Hepatocyte (in vitro differentiated cells): ENCODE measurements at places on chromosomes 6 and 20.

DNA sequence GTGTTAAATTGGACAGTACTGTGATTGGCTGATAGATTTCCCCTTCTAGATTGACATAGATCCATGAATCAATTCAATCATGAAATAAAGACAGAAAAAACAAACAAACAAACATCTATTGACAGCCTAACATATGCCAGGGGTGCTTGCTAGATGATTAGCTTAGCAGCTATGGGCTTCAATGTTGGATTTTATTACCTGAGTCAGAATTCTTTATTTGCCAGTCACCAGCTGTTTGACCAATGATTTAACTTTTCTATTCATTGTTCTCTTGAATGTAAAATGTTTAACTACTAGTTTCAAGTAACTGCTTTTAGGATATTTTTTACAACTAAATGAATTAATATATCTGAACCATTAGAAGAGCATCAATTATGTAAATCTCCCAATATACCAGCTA is 901.3 kb upstream of the CITED2 start:
- DNase-seq, result no peak

DNA sequence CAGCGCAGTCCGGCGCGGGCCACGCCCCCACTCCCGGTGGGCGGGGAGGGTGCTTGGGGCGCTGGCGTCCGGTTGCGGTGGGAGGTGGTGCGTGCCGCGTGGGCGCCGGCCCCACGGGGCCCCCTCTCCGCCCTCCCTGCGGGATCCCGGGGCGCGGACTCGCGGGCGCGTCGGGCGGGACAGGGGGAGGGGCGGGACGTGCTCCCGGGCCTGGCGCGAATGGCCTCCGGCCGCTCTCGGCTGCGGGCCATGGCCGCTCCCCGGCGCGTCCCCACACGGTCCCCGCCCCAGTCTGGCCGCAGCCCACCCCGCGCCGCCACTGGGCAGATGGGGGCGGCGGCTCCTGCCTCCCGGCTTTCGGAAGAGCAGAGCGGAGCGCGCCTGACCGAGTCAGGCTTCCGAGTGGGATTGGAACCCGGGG is 771 bp upstream of the PPP1R3G start:
- peak; percentile 34 for DNase-seq

GRCh38 chr6:98942263-98942803 is 5.4 kb downstream of the FBXL4 start:
- DNase-seq, result no peak

DNA sequence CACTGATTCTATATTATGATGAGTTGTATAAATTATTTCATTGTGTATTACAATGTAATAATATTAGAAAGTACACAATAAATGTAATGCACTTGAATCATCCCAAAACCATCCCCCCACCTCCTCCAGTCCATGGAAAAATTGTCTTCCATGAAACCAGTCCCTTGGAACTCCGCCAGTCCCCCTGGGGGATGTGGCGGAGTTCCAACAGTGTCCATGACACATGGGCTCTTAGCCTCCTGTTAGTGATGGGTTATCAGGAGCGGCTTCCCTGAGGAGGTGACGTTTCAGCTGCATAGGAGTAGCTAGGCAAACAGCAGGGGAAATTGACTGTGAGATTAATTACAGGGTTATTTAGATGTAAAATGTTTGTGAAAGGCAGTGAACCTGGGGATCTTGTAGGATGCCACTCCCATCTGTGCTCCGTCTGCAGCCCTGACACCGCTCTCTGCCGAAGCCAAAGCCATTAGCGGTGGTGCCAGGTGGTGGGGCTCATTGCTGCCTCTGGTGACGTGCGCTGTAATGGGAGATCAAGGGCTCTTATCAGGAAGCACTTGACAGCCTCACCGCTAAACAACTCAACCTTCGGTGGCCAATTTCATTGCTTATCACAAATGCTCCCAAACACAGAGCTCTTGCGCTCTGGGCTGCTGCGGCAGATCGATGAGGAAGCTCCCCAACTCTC is 81.6 kb upstream of the MC3R start:
- no peak for DNase-seq

GRCh38 chr20:43832961-43833360 is 81.7 kb upstream of the TOX2 start:
- no peak for DNase-seq

- no peak for DNase-seq
These were observed 2.1 kb downstream of the SERAC1 start for GRCh38 chr6:158165919-158166416.

GRCh38 chr20:61913423-61914225 is 152.1 kb downstream of the TAF4 start:
- DNase-seq, result no peak

- DNase-seq, result no peak
These were observed 7.7 kb upstream of the CDK5RAP1 start for GRCh38 chr20:33408716-33409654.

- DNase-seq, result peak; percentile 74
These were observed 31.6 kb upstream of the LY86 start for GRCh38 chr6:6556738-6557503.

DNA sequence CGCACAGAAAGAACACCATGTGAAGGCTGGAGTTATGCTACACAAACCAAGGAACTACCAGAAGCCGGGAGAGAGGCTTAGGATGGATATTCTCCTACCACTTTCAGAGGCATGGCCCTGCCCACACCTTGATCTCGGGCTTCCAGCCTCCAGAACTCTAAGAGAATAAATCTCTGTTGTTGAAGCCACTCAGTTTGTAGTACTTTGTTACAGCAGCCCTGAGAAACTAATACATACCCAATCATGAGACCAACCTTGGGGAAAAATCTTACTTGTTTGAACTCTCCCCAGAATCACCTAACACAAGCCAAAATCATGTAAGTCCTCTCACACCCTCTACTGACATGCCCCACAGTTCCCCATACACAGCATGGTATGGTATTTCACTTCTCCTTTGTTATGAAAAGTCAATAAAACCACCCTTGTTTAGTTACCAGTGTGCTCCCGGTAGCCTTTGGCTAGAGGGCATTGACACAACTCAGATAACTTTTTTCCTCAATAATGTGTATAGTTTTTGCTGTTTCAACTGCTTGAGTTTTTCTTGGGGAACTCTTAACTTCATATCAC is 40.7 kb upstream of the SLC2A12 start:
- DNase-seq, result no peak

DNA sequence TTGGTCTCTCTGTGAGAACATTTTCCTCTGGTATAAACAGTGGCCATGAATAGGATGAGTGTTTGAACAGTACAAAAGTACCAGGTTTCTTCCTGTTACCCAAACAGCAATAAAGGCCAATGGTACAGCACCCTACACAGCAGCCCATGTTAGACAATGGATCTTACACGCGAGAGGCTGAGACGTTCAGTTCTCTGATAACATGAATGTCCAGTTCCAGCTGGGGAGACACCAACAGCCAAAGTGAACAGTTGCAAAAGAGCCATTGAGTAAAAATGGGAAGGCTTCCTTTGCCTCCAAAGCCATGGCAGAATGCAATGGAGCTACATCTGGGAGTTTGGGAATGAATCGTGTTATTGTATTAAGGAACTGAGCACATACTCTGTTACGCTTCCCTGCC is 246.8 kb upstream of the SGK1 start:
- DNase-seq, result no peak

DNA sequence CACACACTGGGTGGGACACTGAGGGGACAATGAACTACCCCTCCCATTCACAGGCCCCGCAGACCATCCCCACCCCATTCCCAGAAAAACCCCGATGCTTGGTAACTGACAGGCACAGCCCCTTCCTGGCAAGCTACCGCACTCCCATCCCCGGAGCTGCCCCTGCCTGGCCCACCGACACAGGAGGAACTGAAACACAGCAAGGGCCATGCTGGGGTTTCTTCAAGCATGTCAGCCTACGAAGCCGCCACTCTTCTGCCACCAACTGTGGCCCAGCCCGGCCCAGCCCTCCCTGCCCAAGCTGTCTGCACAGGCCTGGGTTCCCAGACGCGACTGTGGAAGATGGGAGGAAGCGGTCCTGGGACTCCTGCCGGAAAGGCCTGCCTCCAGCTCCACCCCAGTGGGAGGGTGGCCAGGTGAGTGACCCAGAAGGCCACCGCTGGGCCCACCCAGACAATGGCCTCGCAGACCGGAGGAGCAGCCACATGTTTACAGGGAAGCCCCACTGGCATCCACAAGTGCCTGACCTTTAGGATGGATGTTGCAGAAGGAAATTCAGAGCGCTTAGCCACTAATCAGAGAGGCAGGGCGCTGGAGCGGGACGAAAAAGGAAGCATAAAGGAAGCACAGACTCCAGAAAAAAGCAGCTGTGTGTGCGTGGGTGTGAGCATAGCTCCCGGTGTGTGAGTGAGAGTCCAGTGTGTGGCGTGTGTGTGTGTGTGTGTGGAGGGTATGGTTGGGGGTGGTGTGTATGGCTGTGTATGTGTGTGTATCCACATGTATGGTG is 91.6 kb downstream of the PRND start:
- no peak for DNase-seq

- DNase-seq, result no peak
These were observed 13.5 kb upstream of the DACT2 start for GRCh38 chr6:168333039-168333438.

DNA sequence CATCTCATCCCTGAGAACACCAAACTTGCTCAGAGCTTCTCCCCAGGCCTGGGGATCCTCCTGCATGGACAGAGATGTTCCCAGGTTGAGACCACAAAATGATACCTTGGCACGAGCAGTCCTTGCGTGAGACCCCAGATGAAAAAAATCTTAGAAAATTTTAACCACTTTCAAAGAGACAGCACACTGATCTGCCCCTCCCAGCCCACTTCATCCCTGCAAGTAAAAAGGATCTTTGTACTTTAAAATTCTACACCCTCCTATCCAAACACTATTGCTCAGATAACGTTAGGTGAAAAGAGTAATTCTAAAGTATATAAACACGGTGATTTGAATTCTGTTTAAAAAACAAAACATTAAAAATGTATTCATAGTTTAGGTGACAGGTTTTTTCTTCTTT is 98.5 kb downstream of the SLC23A2 start:
- DNase-seq, result no peak
